ENCODE measurements at places on chromosomes 12 and 14. TPM values are rescaled to one million over a fixed set of nuclear protein-coding genes. Genes with fewer than 3 reads are reported as not detected.

GRCh38 chr12:96215919-96216273 lies 21.7 kb downstream of the ELK3 start:
- no peak for DNase-seq

DNA sequence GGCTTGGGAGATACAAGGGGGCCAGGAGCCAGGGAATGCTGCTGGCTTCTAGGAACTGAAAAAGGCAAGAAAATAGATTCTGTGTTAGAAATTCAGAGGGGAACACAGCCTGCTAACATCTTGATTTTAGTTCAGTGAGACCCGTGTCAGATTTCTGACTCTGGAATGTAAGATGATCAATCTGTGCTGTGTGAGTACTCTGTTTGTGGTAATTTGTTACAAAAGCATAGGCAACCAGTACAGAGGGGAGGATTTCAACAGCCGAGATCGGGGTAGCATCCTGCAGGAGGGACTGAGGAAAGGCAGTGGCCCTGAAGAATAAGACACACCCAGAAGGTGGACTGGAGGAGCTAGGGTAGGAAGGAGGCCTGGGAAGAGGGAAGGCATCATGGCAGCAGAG lies 410.0 kb upstream of the CCDC196 start:
- no peak for DNase-seq

GRCh38 chr12:26728205-26729050 lies 104.6 kb downstream of the ITPR2 start:
- DNase-seq: no peak

DNA sequence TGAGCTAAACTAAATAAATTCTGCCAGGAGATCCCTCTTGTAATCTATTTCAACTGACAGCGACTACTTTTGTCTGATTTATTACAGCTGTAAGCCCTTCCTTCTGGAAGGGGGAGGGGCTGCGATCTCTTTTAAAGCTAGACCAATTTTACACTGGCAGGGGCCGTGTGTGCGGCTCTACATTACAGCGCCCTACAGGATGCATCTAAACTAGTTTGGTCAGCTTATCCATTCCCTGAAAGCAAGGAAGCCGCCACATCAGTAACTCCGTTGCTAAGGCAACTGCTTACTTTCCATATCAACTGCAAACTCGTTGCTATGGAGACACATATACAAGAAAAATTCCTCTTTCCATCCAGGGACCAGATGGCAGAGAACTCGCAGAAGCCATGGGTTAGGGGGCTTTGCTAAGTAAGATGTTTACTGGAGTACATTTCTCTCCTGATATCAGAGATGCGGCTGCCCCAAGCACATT lies 17.4 kb downstream of the FOXN3 start:
- DNase-seq: no peak

DNA sequence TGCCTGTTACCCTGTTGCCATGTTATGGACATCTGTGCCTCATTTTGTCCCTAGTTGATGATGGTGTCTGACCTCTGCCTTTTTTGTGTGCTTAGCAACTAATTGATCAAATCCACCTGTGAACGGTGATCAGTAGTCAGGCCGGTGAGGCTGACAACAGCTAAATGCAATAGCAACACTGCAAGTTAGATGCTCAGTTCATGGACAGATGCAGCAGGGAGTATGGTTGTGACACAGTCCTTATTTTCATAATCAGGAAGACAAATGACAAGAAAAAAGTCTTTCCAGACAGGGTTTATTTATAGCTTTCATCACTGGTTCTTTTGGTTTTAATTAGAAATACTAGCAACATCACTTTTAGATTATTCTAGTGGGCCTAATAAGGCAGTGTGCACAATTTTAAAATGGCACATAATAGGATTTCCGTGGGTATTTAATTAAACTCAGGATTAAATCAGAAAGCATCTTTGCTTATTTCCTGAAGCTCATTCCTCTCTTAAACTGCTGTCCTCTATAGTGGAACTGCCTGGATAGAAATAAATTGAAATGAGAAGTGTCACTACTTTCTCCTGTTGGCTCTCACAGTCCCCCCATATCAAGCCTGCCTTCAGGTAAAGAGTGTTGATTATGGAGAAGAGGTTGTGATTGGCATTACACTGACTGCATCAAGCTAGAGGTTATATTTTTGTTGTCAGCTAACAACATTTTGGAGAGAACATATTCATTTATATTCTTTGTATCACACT lies 281.1 kb upstream of the NAV3 start:
- no peak for DNase-seq

- DNase-seq: no peak
These were observed 206.5 kb downstream of the BCAT1 start for GRCh38 chr12:24742378-24742777.

GRCh38 chr12:109126784-109127183 lies 10.4 kb downstream of the ACACB start:
- DNase-seq: no peak

DNA sequence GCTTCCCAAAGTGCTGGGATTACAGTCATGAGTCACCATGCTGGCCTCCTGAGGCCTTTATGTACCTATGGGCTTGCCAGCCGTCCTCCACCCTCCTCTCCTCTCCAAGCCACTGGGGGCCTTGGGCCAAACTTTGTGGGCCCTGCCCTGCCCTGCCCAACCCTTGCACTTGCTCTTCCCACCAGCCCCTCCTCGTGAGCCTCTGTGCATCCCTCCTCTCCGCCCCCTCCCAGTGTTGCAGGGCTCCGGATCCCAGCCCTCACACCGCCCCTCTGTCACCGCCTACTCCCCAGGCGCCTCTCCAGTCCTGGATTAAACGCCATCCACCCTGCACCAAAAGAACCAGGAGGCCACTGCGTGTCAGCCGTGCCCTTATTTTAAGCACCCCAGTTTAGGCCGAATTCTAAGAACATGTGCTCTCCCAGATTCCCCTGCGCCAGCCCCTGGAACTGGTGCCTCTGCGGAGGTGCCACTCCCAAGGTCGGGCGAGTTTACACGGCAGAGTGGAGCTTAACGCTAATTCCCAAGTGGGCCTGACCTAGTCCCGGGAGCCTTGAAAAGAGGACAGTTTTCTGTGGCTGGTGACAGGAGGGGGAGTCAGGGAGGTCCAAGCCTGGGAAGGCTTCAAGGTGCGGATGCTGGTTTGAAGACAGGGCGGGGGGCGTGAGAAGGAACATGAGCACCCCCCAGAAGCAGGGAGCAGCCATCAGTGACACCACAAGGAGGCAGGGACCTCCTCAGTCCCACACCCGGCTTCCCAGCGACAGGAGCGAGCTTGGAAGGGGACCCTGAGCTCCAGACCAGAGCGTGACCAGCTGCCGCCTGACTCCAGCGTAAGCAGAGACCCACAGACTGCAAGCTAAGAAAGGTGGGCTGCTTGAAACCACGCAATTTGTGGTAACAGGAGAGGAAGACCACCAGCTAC lies 21.2 kb upstream of the CDCA4 start:
- DNase-seq: no peak

- no peak for DNase-seq
These were observed 22.2 kb upstream of the KIF21A start for GRCh38 chr12:39464976-39465695.

GRCh38 chr12:124493809-124494750 lies 73.3 kb downstream of the NCOR2 start:
- DNase-seq: no peak

DNA sequence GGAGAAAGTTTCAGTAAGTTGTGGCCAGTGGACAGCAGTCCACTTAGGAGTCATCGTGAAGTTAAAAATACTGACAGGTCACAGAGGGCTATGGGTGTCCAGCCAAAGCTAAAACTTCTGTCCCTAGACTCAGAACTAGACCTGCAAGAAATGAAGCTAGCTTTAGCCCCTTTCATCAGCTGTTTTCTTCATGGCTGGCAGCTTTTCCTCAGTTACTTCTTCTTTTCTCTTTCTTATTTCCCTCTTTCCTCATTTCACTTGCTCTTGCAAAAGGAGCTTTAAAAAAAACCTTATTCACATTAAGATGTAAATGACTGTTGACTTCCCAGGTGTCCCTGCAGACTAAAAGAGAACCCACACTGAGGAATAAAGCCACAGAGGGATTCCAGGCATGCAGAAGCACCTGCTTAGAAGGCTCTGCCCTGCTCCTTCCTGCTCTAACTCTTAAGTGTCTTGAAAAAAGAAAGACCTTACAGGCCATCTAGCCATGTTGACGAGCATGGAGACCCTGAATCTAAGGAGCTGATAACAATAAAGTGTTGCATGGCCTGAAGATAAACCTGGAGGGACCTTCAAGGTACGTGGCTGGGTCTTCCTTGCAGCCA lies 69.7 kb upstream of the CCND2 start:
- DNase-seq: no peak

- no peak for DNase-seq
These were observed 115.9 kb downstream of the ETV6 start for GRCh38 chr12:11765421-11765816.

DNA sequence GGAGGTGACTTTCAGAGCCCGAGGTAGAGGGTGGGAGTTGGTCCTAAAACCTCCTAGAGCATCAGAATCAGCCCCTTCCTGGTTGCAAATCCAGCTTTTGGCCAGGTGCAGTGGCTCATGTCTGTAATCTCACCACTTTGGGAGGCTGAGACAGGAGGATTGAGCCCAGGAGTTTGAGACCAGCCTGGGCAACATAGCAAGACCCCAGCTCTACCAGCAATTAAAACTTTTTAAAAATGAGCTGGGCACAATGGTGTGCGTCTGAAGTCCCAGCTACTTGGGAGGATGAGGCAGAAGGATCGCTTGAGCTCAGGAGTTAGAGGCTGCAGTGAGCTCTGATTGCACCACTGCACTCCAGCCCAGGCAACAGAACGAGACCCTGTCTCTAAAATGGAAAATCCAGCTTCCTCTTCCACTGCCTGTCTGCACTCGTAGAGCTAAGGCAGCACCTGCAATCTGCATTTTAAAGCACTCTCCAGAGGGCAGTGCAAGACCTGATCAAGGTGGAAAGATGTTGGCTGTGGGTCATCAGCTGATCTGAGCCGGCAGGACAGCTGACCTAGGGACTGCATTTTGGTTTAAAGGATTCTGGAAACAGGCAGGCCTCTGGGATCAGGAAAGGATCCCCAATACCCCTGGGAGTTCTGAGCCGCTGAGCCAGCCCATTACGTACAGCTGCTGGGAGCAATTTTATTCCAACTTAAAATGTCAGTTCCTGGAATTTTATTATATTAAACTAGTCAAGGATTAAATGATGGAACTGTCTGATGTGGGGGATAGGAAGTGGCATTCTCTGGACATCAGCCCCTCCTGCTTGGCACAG lies 1.8 kb upstream of the TESC start:
- no peak for DNase-seq

GRCh38 chr12:106331599-106331998 lies 25.9 kb upstream of the POLR3B start:
- no peak for DNase-seq

DNA sequence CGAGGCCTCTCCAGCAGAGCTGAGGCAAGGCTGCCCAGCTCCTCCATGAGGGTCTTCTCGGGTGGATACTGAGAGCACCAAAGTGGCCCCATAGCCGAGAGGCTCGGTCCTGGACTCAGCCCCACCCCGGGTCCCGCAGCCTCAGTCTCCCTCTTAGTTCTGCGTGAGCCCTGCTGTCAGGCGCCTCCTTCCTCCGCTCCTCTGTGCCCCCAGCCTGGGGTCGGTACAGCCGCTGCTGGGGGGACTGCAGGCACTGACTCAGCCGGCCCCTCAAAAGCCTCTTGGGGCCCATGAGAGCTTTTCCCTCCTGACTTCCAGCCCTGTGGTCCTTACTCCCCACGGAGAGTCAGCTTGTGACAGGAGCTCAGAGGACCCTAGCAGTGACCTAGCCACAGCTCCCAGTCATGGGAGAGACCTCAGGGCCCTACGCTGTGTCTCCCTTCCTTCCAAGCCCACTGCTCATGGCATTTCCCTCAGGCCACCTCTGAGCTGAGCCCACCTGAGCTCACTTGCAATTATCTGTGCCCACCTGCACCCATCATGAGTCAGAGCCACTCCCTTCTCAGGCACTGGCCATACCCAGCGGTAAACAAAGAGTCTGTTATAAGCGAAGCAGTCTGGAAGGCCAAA lies 295.0 kb upstream of the RTL1 start:
- DNase-seq: no peak

DNA sequence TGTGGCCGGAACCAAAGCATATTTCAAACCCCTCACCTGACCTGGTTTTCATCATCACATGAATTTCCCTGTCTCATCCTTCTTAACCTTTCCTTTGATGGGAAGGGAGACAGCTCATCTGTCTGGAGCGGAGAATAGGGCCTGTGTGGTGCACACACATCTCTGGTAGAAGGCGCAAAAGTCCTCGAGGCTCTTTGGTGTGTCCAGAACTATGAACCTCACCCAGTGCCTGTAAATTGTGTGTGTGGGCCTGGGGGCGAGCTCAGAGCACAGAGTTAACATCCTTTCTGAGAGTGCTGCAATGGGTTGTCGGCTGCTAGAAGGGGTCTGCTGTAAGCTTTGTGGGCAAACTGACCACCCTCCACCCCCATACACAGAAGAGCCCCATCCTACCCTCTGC lies 749 bp downstream of the GALNT6 start:
- DNase-seq: no peak

GRCh38 chr12:124036171-124036598 lies 63.2 kb downstream of the ZNF664 start:
- no peak for DNase-seq

DNA sequence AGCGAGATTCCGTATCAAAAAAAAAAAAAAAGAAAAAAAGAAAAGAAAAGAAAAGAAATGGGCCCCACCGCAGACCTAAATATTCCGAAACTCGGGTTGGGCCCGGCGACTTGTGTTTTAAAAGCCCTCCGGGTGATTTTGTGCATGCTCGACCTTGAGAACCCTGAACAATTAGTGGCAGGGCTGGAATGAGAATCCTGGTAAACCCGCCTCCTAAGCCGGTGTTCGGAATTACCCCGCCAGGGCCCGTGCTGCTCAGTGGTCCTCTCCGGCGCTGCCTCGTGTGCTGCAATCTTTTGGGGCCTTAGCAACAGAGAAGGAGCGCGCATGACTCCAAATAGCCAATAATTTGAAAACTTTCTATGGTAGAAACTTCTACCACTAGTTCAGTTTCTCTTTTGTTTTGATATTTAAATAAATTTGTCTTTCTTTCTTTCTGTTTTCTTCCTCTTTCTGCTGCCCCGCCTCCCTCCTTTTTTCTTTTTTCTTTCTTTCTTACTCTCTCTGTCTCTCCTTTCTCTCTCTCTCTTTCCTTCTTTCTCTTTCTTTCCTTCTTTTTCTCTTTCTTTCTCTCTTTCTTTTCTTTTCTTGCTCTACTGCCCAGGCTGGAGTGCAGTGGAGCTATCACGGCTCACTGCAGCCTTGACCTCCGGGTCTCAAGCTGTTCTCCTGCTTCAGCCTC lies 1.5 kb upstream of the GALNT6 start:
- peak; percentile 43 for DNase-seq

GRCh38 chr12:130806574-130806973 lies 32.5 kb downstream of the STX2 start:
- DNase-seq: no peak

Gene STAC3
- 5.2 TPM for total RNA-seq

Gene ESPL1
- total RNA-seq: 107 TPM

Gene ABCB9
- total RNA-seq: 6.7 TPM

Gene PLCZ1
- total RNA-seq: not detected

Gene PCED1B
- total RNA-seq: 58.7 TPM

Gene E2F7
- 32.6 TPM for total RNA-seq

Gene SERPINA12
- total RNA-seq: not detected

Gene OR4E2
- not detected for total RNA-seq

Measured in activated CD4-positive, alpha-beta T cell treated with anti-CD3 and anti-CD28 coated beads, Interleukin-2, amount 10 ng/mL, durations not matched to agents 7 days and 5 days (primary cell).